ENCODE measurements at places on chromosomes 1 and 21.
A peak's percentile ranks its signal among the peaks of the same experiment; 100 is the strongest.

DNA sequence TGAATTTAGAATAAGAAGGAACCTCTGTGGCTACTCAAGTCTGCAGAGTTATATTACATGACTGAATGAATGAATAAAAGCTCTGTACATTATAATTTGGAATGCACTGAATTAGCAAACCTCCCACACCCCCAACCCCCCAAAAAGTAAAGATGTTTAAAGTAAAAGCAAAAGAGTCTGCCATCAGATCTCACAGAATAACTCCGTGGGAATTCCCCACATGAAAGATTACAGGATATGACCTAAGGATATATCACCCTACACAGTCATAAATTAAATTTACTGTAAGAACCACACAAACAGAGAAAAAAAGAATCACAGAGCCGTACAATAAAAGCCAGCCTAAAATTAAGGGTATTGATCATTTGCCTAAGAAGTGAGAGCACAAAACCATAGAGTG lies 587.3 kb downstream of the PTPRC start:
- peak; percentile 41 for DNase-seq

- peak; percentile 70 for DNase-seq
Observed at GRCh38 chr1:153573351-153573750, 7.7 kb upstream of the S100A2 start.

GRCh38 chr21:36583591-36583990 lies 103.7 kb upstream of the CLDN14 start:
- DNase-seq: no peak

DNA sequence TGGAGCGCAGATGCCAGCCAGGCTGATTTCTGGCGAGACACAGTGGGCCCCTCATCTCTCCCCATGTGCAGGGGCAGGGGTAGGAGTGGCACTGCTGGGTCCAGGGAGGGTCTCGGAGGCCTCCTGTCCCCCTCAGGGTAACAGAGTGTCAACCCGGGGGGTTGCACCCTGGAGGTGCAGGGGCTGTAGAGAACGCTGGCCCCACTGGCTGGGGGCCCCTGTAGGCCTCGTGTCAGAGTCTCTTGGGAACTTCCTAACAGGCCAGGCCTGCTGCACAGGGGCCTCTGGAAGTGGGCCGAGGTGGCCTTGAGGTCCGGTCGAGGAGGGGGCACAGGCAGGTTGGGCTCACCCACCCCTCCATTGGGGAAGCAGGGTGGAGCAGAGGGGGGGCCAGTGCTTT lies 38.9 kb upstream of the AJAP1 start:
- no peak for DNase-seq

GRCh38 chr1:173190101-173190936 lies 16.8 kb downstream of the TNFSF4 start:
- peak; percentile 23 for DNase-seq

DNA sequence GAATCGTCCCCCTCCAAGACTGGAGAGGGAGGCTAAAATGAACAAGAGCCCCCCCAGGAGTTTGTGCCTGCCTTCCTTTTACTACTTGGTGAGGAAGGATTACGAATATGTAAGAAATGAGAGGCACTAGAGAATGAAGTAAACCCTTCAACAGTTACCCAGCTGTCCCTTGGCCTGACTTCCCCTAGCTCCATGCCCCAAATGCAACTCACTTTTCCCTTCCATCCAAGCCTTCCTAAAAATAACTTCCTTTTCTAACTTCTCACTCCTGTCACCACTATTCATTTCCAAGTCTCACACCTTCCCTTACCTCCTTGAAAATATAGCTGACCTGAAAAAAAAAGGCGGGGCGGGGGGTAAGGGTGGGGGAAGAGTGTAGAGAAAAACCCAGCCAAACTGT lies 96.6 kb upstream of the HNRNPU start:
- DNase-seq: no peak

DNA sequence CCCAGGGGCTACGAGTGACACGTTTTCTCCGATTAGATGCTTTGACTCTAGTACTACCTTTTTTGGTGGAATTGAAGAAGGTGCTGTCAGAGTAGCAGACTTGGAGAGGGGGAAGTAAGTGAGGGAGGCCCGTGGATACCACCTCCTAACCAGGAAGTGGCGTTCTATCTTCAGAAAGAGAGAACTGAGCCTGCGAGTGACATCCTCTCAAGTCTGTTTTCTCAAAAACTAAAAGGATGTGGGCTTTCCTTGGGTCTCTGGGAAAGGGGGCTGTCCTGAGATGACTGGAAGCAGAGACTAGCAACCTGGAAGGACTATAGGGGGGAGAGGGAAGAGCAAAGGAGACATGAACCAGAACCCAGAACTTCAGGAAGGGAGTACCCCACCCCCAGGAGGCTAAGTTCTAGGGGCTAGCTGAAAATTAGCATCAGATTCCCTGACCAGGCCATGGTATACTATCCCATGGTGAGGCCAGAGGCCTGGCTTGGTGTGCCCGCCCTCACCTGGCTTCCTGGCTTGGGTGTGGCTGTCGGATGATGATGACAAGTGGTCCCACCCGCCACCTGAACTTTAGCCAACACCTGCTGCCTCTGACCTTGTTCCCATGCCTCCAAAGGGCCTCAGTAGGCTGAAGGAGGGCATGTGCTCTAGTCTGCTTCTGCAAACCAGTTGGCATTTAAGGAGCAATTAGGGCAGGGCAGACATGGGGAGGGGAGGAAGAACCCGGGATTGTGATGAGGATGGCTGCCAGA lies 49.1 kb downstream of the ATP2B4 start:
- no peak for DNase-seq

DNA sequence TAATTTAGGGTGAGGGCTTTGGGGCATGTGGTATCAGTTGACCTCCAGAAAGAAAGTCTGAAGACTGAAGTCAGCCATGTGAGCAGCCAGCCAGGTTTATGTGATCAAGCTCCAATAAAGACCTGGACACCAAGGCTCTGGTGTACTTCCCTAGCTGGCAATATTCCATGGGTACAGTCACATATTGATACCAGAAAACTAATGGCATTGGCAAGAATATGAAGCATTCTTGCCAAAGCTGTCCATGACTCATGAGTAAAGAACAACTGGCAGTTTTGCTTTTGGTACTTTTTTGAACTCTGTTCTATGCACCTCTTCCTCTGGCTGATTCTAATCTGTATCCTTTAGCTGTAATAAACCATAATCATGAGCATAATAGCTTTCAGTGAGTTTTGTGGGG lies 415.3 kb upstream of the CAMK1G start:
- no peak for DNase-seq

DNA sequence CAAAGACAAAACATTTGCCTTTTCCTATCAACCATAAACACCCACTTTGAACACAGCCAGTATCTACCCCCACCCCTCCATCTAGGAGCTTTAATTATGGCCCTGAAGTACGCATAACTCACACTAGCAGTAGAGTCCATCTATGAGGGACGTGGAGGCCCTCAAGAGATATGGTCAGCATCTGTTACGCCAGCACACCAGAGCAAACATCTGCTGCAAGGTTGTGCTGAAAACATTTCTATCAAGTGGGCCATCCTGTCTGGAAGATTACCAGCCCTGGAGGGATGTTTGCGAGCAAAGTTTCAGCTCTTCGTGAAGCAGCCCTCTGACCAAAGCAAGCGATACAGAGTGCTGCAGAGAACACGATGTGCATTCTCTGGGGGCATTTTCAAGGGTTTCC lies 74.6 kb downstream of the SLC45A1 start:
- DNase-seq: no peak

DNA sequence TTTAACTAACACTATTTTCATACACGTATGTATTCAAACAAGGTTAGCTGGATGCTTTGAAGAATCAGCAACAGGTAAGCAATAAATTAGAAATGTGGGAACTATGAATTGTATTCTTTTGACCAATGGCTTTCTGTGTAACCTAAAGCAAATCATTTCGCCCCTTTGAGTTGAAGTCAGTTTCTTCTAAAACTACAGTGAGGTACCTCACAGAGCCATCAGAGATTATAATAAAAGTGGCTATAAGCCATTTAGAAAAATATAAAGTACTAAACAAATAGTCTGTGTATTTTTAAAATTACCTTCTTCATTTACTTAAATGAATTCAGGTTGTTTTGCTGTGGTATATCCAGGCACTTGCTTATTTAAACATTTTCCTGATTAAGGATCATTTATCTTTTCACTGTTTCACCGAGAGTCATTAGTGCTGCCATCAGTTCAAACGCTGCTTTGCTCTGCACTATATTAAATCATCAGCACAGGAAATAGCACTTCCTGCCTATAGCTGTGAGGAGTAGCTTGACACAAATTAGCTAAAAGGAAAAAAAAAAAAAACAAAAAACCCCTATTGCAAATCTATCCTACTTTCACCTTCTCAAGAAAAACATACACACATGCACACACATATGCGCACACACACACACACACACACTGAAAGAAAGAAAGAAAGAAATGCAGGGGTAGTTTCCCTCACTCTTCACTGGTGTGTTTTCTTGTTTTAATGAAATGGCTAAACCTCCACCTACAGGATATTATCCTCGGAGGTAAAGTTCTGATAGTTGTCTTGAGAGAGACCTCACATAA lies 39.8 kb upstream of the C1orf105 start:
- DNase-seq: no peak

GRCh38 chr1:74180490-74180889 lies 17.5 kb downstream of the LRRIQ3 start:
- peak; percentile 51 for DNase-seq

DNA sequence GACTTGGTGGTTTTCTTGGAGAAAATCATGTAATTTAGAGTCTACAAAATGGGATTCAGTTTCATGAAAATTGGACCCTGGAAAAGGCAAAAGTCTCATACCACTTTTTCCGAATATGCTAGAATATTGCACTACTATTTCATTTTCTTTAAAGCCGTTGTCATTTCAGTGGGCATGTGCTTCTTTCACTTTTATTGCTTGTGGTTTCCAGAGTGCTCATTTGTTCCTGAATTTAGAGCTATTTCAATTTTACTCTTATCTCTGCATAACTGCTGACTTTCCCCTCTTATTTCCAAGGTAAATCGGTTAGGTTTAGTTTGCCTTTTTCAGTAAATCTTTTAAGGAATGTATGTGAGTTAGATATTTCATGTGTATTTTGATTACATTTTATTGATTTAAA lies 11.6 kb downstream of the HHAT start:
- peak; percentile 12 for DNase-seq

GRCh38 chr1:11736746-11737639 lies 1.1 kb downstream of the AGTRAP start:
- peak; percentile 98 for DNase-seq

DNA sequence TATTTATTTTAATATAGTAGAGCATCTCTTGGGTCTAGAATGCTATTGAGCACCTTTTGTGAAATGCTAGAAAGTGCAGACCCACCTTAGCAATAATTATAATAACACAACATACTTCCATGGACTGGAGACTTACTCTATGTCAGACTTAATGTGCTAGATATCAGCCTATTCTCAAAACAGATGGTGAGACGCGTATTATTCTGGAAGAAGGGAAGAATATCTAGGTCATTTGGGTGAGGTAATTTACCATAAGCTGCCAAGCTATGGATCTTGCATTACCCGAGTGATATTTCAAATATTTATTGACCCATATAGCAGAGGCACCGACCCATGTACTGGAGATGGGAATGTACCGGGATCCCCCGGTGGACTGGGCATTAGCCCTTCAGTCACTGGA lies 20.6 kb upstream of the IFNLR1 start:
- DNase-seq: no peak

- DNase-seq: no peak
Observed at GRCh38 chr1:236673289-236673919, 12.9 kb upstream of the ACTN2 start.

Measured in inflammatory macrophage treated with lipopolysaccharide for 1 hour (primary cell).